CD8-positive, alpha-beta memory T cell (primary cell): ENCODE measurements at places on chromosomes 5 and 9. TPM values are rescaled to one million over a fixed set of nuclear protein-coding genes. Genes with fewer than 3 reads are reported as not detected.

Gene CDX1
- total RNA-seq: not detected

Gene UBAP1
- total RNA-seq: 39.7 TPM

Gene ANKRD33B
- total RNA-seq: 32.7 TPM

Gene STPG3
- total RNA-seq: 0.28 TPM

GRCh38 chr5:161258438-161258837 is 288.1 kb downstream of the GABRB2 start:
- no peak overlapping the region for H3K27ac ChIP-seq
- H3K27me3 ChIP-seq: no peaks in the 10 kb centered on the region
- H3K4me3 ChIP-seq: no peak overlapping the region
- no peak for DNase-seq
- no peaks in the 10 kb centered on the region for H3K36me3 ChIP-seq

GRCh38 chr5:60632153-60632552 is 67.8 kb downstream of the DEPDC1B start:
- H3K4me3 ChIP-seq: no peak overlapping the region
- H3K27me3 ChIP-seq: no peaks in the 10 kb centered on the region
- no peaks in the 10 kb centered on the region for H3K4me1 ChIP-seq
- H3K36me3 ChIP-seq: no peaks in the 10 kb centered on the region
- H3K27ac ChIP-seq: no peak overlapping the region
- DNase-seq: no peak

DNA sequence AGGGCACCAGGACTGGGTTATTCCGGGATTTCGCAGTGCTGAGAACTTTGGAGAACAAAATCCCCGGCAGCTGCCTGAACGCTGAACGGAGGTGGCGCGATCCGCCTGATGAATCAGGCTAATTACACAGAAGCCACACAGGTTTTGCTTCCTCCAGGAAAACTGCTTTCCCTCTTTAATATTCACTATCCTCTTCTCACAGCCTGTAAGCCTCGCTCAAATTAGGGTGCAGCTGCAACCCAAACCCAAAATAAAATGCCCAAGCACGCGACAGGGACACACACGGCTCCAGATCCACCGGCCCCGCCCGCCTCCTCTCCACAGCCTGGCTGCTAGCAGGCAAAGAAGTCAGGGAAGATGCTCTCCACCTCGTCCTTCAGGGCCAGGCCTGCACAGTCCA is 6.0 kb downstream of the SOHLH1 start:
- DNase-seq: no peak
- H3K27me3 ChIP-seq: no peaks in the 10 kb centered on the region
- H3K27ac ChIP-seq: no peak overlapping the region
- H3K4me3 ChIP-seq: no peak overlapping the region
- no peaks in the 10 kb centered on the region for H3K4me1 ChIP-seq
- no peaks in the 10 kb centered on the region for H3K36me3 ChIP-seq

- H3K36me3 ChIP-seq: no peaks in the 10 kb centered on the region
- no peaks in the 10 kb centered on the region for H3K4me1 ChIP-seq
- H3K27me3 ChIP-seq: no peaks in the 10 kb centered on the region
- no peak for DNase-seq
Observed at GRCh38 chr5:124134941-124135340, 611.5 kb downstream of the ZNF608 start.

DNA sequence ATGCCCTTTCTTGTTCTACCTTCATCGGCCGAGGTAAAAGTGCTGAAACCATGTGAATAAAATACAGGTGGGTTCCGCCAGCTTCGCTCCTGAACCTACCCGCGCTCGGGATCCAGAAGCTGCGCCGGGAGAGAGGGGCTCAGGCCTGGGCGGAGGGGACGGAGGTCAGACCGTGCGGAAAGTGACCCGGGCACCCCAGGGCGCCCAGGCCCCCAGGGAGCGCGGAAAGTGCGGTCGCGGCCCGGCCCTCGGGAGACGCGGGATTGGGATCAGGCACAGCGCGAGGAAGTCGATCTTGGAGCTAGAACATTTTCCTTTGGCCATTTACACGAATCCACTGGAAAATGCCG is 329 bp downstream of the SYK start:
- DNase-seq: no peak
- H3K36me3 ChIP-seq: no peaks in the 10 kb centered on the region
- H3K4me1 ChIP-seq: no peaks in the 10 kb centered on the region
- peaks cover 6% of the 10 kb centered on the region for H3K27me3 ChIP-seq
- peak overlapping the region; percentile 24 for H3K27ac ChIP-seq

DNA sequence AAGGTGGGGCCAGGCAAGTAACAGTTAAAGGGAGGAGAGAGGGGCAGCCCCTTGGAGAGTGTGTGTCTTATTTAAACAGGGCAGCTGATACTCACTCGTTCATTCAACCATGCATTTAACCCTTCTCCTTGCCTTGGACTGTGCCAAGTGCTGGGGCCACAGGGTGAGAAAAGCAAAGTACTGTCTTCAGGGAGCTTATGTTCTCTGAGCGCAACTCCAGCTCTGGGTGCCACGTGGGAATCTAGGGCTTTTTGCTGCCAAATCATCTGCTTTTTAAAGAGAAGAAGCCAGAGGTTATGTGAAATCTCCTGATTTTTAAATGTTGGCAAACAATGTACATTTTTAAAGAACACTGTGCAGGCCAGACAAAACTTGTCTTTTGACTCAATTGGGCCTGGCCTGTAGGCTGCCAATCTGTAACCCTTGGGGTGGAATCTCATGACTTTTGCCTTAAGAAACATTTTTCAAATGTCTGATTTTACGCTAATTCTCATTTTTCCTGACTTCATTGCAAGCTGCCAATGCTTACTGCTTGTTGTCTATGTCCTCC is 157.8 kb downstream of the NTRK2 start:
- H3K4me1 ChIP-seq: no peaks in the 10 kb centered on the region
- no peaks in the 10 kb centered on the region for H3K27me3 ChIP-seq
- DNase-seq: no peak

- peaks cover 36% of the 10 kb centered on the region for H3K36me3 ChIP-seq
- H3K27ac ChIP-seq: no peak overlapping the region
- no peak overlapping the region for H3K4me3 ChIP-seq
Observed at GRCh38 chr9:124399323-124399967, 15.8 kb downstream of the PSMB7 start.

DNA sequence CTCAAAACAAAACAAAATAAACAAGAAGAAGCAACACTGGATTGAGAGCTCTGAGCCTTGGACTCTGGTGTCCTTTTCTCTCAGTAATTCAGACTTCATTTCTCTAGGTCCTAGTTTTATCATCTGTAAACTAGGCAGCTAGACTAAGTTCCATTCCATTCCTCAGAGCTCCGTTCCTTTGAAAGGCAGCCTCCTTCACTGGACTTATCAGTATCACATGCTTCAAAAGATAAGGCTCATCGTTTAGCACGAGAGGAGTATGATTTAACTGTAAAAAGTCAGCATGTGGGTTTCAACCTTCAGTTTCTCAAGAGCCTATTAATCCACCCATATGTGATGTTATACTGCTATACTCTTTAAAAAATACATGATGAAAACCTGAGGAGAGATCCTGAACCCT is 1.6 kb downstream of the ATP10B start:
- H3K27ac ChIP-seq: no peak overlapping the region
- no peak overlapping the region for H3K4me3 ChIP-seq
- no peaks in the 10 kb centered on the region for H3K36me3 ChIP-seq
- no peaks in the 10 kb centered on the region for H3K27me3 ChIP-seq

DNA sequence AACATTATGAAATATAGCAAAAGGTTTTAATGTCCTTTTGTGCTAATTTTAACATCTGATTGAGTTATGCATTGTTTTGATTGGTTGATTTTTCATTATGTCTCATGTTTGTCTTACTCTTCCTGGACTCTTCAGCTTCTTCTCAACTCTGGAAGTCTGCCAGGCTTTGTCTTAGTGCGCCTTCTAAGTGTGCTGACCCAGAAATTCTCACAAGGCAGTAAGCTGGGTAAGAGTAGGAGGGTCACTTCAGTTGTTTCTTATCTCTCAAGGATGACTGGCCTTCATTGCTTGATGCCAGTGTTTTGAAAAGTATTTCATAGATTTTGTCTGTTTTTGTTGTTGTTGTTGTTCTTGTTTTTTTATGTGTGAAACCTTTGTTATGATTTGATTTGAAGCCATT is 59.2 kb downstream of the RIC1 start:
- no peaks in the 10 kb centered on the region for H3K27me3 ChIP-seq
- no peaks in the 10 kb centered on the region for H3K36me3 ChIP-seq
- H3K4me1 ChIP-seq: no peaks in the 10 kb centered on the region

DNA sequence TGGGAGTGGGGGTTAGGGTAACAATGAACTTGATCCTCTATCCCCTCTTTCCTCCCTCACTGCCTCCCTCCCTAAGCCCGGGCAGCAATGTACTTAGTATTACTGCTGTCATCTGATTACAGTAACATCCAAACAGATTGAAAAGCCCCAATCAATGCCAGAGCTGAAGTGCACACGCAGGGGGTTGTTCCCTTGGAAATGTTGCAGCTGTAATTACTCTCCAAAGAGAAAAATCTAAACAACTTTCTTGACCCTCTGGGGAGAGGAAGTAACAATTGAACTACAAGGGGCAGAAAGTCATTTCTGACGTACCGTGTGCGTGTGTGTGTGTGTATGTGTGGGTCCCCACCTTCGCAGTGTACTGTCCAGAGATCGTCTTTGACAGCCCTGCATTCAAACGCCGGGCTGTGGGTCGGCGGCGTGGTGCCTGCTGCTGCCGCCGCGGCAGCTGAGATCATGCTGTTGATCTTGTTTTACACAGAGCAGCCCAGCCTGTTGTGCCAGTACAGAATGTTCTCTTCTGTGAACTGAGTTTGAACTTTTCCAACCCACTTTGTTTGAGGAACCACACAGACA is 66.0 kb upstream of the KLF9 start:
- no peak overlapping the region for H3K4me3 ChIP-seq
- H3K27me3 ChIP-seq: no peaks in the 10 kb centered on the region
- no peak for DNase-seq
- no peaks in the 10 kb centered on the region for H3K36me3 ChIP-seq
- no peak overlapping the region for H3K27ac ChIP-seq

DNA sequence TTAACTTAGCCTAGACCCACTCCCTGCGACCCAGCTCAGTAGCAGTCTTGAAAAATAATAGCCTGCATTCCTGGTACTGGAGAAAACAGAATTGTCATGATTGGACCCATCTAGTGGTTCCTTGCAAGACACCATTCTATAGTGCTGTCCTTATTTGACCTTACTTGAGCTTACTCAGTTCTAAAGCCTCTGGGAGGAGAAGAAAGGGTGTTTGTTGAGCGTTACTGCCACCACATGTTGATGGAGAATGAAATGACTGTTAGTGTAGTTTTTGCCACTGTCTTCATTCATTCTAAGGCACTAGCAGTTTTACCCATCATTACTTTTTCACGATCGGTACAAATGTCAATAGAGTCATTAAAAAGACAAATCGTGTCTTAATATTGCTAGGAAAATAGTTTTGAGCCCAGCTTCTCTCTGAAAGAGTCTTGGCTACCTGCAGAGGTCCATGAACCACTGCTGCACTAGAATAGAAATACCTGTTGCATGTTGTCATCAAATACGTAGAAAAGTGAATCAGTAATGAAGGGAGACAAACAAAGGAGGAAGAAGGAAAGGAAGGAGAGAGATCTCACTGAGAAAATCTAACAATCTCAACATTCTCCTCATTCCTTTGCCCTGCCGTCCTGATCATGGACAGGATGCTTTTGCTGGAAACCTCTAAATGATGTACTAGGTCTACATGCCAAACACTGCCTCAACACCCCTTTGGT is 96.0 kb downstream of the LIX1 start:
- no peaks in the 10 kb centered on the region for H3K36me3 ChIP-seq
- no peaks in the 10 kb centered on the region for H3K27me3 ChIP-seq
- no peak overlapping the region for H3K27ac ChIP-seq
- no peaks in the 10 kb centered on the region for H3K4me1 ChIP-seq
- DNase-seq: no peak
- H3K4me3 ChIP-seq: no peak overlapping the region

DNA sequence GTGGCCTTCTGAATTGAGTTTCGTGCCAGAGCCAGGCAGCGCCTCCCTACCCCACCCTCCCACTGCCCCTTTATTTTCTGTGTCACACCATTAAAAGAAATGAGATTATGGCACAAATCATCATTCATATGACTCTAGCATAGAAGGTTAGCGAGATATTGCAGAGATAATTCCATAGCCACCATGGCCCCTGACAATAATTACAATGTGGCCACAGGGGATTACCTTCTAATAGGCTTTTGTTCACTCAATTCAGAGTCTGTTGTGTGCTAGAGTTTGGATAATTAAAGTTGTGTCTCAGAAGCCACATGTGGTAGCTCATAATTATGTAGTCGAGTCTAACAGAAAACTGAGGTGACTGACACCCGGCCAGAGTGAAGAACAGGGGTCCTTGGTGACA is 428.1 kb downstream of the ARHGEF28 start:
- no peak overlapping the region for H3K27ac ChIP-seq

DNA sequence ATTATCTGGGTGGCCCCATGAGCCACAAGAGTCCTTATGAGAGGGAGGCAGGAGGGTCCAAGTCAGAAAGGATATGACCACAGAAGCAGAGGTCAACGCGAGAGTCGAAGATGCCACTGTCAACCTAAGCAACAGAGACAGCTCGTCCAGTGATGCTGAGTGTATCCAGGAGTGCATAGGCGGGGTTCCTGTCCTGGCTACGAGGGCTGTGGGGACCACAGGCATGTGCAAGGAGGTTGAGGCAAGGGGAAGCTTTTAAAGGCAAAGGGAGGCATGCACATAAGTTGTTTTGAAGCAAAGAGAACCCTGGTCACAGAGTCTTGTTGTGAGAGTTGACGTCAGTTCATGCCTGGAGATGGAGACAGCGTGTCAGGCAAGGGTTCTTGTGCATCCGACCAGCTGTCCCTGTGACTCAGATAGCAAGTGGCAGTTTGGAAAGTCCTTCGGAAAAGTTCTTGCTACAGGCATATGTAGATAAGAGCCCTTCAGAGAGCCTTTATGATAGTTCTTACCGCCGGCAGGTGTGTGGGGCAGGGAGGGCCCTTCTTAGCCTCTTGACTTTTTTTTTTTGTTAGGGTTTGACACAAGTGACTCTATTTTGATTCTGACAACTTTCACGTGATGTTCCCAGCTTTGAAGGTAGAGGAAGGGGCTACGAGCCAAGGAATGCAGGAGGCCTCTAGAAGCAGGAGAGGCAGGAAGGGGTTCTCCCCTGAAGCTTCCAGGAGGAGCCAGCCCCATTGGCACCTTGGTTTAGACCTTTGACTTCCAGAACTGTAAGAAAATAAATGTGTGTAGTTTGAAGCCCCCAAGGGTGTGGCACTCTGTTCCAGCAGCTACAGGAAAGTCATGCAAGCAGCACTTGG is 66.0 kb upstream of the FCN1 start:
- H3K36me3 ChIP-seq: no peaks in the 10 kb centered on the region
- no peaks in the 10 kb centered on the region for H3K4me1 ChIP-seq
- H3K27me3 ChIP-seq: no peaks in the 10 kb centered on the region
- no peak overlapping the region for H3K27ac ChIP-seq
- DNase-seq: no peak

- H3K27ac ChIP-seq: no peak overlapping the region
- H3K4me3 ChIP-seq: no peak overlapping the region
- no peaks in the 10 kb centered on the region for H3K27me3 ChIP-seq
- no peaks in the 10 kb centered on the region for H3K36me3 ChIP-seq
Observed at GRCh38 chr9:129400971-129401622, 219.8 kb downstream of the C9orf50 start.

DNA sequence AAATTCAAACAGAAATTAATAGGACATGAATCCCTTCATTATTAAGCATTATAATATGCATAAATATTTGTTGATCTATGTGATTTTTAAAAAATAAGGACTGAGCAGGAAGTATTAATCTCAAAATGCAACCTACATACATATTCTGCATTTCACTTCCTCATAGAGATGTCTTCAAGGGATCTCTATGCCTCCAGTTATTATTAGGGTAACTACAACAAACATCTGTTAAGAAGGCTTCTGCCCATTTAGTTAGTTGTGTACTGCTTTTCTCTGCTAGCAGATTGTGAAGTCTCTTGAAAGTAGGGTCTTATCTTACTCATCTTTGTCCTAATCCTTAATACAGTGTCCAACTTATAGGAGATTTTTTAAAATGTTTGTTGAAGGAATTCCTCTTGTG is 414.1 kb downstream of the ACTL7B start:
- DNase-seq: no peak
- no peaks in the 10 kb centered on the region for H3K4me1 ChIP-seq
- H3K27me3 ChIP-seq: no peaks in the 10 kb centered on the region
